ENCODE measurements at places on chromosomes 4 and X.

DNA sequence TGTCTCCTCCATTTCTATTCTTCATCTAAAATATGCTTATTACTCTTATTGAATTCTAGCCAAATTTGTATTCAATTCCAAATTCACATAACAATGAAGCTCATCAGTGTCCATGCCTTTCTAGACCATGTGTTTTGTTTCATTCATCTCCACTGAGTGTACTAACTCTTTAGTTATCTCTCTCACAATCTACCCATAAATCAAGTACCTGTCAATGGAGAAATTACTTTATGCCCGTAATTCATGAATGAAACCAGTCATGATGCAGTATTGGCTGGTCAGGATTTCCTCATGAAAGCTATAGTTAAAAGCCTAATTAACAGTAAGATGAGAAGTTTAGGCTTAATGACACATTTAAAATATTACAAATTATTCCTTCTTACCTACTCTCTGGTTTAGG is 12.2 kb upstream of the TMPRSS11F start:
- no peak for DNase-seq

DNA sequence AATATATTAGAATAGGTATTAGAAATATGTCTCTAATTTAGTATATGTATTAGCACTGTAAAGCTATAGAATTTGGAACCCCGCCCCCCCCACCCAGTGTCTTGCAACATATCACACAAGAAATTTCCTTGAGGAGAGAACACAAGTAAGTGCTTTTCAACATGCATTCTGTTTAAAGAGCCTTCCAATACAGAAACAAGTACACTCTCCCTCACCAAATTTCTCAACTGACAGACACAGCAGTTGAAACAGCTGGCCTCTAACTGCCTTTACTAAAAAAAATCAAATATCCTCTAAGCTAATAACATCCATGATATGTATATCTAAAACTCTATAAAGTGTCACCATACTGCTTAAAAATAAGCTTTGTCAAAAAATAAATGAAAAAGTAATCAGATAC is 12.4 kb downstream of the CAMK2D start:
- DNase-seq = no peak

GRCh38 chr4:1990348-1990645 is 18.5 kb downstream of the NELFA start:
- DNase-seq = no peak

DNA sequence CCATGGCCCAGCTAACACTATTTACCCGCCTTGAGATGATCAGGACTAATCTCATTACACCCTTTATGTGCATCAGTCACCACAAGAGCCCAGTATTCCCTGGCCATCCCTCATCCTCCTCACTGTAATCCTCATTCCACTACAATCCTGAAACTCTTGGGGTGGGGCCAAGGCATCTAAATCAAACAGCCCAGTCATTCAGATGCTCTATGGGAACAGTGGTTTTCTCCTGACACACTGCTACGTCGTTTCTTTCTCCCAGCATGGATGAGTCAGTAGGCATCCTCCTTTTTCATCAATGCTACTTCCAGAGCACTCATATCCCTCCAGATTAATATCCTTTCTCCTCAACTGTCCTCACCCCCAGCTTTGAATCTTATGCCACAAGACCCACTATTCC is 5.6 kb downstream of the SDAD1 start:
- no peak for DNase-seq

DNA sequence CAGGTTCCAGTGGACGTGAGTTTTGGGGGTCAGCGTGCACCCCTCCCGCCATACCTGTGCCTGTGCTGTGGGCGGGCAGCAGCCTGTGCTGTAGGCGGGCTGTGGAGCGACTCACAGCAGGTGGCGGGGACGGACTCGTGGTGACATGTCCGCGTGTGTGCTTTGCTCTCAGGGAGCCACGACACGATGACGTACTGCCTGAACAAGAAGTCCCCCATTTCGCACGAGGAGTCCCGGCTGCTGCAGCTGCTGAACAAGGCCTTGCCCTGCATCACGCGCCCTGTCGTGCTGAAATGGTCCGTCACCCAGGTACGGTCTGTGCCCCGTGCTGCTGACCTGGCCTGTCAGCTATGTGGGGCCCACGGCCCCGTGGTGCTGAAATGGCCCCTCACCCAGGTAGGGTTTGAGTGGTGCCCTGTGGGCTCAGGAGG is 7.4 kb downstream of the PLCXD1 start:
- no peak for DNase-seq

All from NT2/D1 (cell line).